Activated naive CD4-positive, alpha-beta T cell treated with anti-CD3 and anti-CD28 coated beads, Interleukin-2, amount 10 ng/mL, durations not matched to agents 7 days and 5 days (primary cell): ENCODE measurements at places on chromosomes 11 and 22.

- DNase-seq: no peak
These were observed 3.9 kb upstream of the TEF start for GRCh38 chr22:41377846-41378245.

- no peak for DNase-seq
These were observed 22.4 kb downstream of the CPT1A start for GRCh38 chr11:68819362-68819761.

GRCh38 chr11:43403357-43404231, 44.9 kb downstream of the TTC17 start:
- DNase-seq: no peak

- peak; percentile 51 for DNase-seq
These were observed at the start of gene TP53I11 for GRCh38 chr11:44950625-44951476. TSS of gene TP53I11 (minus strand) at chr11:44950883. CDS start at chr11:44938335, 12,548 bp downstream.

DNA sequence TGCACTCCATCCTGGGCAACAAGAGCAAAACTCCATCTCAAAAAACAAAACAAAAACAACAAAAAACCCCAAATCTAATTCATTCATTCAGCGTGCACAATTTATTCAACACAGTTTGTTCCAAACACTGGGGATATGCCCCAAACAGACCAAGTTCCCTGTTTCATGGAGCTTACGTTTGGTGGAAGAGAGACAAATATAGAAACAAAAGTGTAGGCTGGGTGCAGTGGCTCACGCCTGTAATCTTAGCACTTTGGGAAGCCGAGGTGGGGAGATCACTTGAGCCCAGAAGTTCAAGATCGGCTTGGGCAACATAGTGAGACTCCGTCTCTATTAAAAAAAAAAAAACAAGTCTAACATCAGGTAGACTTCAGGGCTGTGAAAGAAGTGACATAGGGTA, 52.4 kb downstream of the PTPRJ start:
- DNase-seq: no peak

GRCh38 chr22:28417431-28417830, 262.2 kb downstream of the TTC28 start:
- DNase-seq: no peak

GRCh38 chr11:92819830-92820229, 149.6 kb upstream of the MTNR1B start:
- DNase-seq: no peak

GRCh38 chr11:45385844-45386243, 99.7 kb upstream of the SYT13 start:
- DNase-seq: no peak

DNA sequence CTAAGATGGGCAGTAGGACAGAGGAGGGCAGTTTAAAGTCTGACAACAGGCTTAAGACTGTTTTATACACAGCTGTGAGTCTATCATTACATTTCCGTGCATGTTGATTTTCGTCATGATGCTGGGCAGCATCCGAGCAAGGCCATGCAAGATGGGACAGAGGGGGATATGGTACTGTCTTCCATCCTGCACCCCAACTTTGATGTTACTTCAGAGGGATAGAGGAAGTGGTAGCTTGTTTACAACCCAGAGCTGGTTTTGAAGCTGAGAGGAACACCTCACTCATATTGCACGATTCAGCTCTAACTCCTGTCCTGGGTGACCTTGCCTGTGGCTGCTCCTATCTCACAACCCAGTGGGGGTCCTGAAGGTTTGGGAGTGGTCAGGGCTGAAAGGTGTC, 3.0 kb upstream of the SORL1 start:
- DNase-seq: peak; percentile 61

DNA sequence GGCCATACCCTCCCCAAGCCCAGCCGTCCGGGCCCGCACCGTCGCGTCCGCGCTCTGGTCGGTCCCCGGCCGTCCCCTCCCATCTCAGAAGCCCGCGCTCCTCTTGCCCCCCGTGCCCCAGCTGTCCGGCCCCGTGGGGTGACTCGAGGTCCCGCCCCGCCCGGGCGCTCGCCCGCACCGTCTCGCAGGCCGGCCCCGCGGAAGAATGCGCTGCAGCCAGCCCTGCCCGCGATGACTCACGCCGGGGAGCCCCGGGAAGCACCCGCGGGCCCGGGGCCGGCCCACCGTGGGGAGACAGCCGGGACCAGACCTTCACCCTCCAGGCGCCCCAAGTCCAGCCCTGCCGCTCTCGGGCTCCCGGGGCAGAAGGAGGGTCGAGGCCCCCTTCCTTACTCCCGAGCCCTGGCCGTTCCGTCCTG, 320 bp upstream of the PHLDA2 start:
- peak; percentile 52 for DNase-seq
